Ammon's horn (tissue), 1 donor: ENCODE measurements at places on chromosomes 12 and 14.

DNA sequence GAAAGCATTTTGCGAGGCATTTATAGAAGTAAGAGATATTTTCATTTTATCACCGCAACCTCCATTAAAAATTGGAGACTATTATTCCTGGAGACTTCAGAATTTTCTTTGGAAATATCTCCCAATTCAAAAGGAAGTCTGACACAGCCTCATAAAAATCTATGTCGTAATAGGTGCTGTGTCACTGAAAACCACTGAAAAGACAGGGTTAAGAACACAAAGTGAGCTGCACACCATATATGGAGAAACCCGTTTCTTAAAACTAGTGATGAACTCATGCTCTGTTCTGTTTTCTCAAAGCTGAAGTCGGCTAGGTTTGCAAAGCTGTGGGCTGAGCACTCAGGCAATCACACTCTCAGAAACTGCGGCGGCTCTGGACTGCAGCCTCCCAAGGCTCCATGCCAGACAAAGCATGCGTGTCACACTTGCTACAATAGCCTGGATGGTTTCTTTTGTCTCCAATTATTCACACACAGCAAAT lies at the start of gene GLIPR1:
Gene GLIPR1, plus strand, starts transcription at position 287 of the 481 bp plus-strand sequence. Its CDS starts 126 bp downstream, at position 413.
- peak; percentile 80 for DNase-seq

GRCh38 chr12:1935700-1936378 lies 17.4 kb upstream of the CACNA2D4 start:
- DNase-seq = peak; percentile 71

DNA sequence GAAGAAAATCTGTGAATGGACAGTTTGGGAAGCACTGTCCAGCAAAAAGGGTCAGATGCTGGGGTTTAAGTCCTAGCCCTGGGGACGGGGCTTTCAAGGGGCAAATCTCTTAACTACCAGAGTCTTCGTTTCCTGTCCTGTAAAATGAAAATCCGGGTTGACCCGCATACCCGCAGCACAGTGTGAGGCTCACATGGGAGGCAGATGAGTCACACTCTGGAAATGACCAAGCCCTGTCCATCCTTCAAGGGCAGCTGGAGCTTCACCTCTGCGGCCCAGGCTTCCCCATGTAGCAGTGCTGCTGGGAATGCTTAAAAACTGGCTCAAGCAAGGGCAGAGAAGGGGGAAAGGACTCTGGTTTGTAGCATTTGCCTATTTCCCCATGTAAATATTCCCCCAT lies 19.0 kb downstream of the FAM181A start:
- no peak for DNase-seq

DNA sequence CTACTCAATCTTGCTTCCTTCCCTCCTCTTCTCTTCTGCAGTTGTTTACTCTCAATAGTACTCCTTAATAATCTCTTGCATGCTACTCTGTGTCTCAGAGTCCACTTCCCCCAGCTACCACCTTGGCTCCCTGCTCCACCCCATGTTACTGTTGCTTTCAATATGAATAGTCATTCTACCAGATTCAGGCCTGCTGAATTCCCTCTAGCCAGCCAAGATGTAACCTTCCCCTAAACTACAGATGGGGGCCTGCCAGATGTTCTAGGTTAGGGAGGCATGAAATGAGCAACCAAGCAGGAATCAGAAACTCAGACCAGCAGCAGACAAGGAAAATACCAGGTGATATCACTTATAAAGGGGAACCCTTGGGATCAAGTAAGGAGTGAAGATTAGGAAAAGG lies 392.1 kb upstream of the DDHD1 start:
- DNase-seq = no peak

- DNase-seq = no peak
These were observed 11.5 kb upstream of the POC1B start for GRCh38 chr12:89537389-89537788.

- DNase-seq = no peak
These were observed 28.8 kb upstream of the RPLP0 start for GRCh38 chr12:120229487-120230325.

GRCh38 chr14:50320283-50320682 lies 8.2 kb downstream of the DMAC2L start:
- DNase-seq = peak; percentile 41

DNA sequence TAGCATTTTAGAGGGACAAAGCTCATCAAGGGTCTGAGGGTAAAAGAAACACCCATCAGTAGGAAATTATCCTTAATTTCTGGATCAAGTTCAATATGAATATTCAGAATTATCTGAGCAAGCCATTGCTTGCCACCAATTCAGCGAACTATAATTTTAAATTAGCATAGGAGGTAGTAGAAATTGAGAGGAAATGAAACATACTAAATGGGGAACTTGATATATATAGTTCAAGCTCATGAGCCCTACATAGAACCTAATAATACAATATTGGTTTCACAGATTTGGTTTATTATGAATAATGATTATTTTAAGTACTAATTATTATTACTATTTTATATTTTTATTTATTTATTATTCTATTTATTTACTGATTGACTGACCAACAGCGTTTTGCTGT lies 42.1 kb upstream of the GXYLT1 start:
- DNase-seq = no peak

DNA sequence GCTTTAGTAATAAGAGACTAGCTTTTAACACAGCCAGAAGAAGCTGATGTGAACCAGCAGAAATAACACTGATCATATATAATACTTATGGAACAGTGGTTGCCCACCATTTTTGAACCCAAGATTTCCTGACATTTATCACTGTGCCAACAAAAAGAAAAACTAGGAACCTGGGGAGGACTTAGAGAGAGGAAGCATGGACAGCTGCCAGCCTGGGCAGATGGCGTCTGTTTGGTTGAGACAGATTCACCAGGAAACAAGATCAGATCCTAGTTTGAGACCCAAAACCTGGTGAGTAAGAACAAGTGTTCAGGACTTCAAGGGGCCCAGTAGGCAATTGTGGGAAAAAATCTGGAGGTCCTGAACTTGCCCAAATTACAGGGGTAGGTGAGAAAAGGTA lies 95.3 kb downstream of the BICD1 start:
- DNase-seq = peak; percentile 52

GRCh38 chr12:82966001-82966559 lies 279.4 kb downstream of the TMTC2 start:
- no peak for DNase-seq

- DNase-seq = no peak
These were observed 91.4 kb downstream of the CDK17 start for GRCh38 chr12:96308881-96309280.
